ENCODE measurements at places on chromosomes 1 and 21.
A peak's percentile ranks its signal among the peaks of the same experiment; 100 is the strongest.

DNA sequence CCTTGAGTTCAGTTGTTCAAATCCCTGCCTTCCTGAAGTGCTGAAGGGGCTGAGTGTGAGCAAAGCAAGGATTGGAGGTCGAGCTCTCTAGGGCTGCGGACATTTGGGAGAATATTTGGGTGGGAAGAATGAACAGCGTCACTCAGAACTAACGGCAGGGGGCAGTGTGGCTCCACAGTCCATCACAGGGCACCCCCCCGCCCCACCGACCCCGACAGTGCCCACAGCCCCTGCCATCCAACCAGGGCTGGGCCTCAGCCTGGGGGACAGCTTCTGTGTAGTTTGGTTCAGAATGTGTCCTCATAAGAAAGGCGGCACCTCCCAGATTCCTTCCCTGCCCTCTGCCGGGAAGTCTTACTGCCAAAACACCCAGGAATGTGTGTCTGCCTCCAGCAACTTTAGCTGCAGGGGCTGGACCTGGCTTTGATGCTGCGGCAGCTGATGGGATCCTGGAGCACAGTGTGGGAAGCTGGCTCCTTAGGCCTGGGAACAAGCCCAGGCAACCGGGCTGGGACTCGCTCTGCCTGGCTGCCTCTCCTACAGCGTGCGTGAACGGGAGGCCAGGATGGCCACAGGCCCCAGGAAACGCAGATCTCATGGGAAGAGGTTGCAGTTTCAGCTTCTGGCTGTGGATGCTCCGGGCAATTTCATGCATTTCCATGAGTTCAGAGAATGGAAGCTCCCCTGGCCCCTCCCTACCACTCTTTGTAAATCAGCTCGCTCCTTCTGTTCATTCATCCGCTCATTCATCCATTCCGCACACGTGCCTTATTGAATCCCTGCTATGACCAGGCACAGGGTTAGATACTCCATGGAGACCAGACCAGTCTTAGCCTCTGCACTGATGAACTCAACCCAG is 104.9 kb upstream of the TMPRSS2 start:
- peak; percentile 67 for DNase-seq

DNA sequence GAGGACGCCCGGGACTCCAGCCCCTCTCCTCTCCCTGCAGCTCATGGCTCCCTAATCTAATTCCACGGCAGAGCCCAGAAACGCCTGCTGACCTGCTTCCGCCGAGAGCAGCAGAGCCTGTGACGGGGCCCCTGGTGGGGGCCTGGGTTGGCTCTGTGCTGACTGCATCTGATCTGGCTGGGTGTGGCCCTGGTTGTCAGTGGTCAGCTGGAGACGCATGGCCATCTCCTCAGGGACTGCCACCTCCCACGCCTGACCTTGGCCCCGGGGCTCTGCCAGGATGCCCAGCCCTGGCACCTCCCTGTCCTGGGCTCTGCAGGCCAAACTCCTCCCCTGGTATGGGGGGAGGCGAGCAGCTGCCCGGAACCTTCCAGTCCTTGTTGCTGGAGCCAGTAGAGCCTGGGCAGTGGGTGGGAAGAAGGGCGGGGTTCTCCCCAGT is 1.1 kb upstream of the PLCH2 start:
- DNase-seq: no peak

DNA sequence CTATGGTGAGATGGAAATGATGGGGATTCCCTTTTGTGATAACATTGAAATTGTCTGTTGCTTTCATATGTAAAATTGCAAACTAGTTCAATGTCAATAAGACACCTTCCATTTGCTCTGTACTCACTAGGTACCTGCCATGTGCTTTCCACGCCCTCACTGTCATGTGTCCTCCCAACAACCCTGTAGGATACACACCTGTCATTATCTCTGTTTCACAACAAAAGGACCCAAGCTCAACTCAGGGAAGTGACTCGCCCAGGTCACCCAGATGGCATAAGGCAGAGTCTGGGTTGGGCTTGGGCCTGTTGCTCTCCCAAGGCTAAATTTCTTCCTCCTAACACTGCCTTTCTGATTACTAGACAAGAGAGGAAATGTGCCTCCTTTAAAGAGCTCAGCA is 45.3 kb upstream of the MCOLN3 start:
- no peak for DNase-seq

GRCh38 chr1:157193702-157194391 is 55.7 kb upstream of the ETV3 start:
- peak; percentile 63 for DNase-seq

DNA sequence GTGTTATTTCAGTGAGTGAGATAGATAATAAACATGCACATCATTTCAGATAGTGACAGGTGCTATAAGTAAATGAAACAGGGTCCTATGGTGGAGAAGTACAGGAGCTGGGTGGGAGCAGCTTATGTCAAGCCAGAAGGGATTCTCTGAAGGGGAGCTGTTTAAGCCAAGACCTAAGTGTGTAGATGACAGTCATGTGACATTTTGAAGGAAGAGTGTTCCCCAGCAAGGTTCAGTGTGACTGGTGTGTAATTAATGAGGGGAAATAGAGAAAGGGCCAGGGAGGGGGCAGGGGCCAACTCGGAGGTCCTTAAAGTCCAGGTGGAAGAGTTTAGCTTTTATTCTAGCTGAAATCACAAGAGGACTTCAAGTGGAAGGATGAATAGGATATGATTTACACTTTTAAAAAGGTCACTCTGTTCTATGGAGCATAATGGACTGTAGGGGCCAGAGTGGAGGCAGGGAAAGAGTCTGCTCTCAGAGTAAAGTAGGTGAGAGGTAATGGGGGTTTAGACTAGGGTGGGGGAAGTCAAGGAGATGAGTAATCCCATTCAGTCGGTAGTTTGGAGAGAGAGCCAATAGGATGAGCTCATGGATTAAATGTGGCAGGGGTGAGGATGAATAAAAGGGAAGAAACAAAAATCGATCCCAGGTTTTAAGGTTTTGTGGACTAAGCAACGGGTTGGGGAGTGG is 243.1 kb downstream of the CACNA1E start:
- DNase-seq: no peak

GRCh38 chr1:164755690-164756089 is 196.7 kb downstream of the PBX1 start:
- DNase-seq: no peak

DNA sequence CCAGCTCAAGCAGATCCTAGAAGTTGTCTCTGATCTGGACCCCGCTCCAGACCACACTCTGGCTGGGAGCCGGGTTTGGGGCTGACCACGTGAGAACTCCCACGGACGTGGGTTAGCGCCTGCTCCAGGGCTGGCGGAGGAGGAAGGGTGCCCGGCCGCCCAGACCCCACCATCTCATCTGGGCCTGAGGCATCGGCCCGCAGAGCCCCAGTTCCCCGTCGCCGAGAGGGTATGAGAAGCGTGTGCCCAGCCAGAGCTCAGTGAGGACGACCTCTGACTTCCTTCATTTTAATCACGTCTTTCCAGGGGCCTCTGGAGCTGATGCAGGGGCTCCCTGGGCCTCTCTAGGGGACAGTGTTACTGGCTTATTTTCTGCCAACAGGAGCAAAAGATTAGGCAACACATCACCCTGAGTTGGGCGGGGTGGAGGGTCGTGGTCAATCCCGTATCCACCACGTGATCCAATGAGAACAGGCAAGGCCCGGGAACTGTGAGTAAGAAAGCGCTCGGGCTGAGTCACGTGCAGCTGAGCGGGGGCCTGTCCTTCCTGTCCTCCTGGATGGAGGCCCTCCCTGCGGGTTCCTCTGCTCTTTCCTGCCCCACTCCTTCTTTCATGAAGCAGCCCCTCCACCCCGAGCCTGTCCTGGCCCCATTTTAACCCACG is 81.1 kb downstream of the SIK1 start:
- DNase-seq: no peak

DNA sequence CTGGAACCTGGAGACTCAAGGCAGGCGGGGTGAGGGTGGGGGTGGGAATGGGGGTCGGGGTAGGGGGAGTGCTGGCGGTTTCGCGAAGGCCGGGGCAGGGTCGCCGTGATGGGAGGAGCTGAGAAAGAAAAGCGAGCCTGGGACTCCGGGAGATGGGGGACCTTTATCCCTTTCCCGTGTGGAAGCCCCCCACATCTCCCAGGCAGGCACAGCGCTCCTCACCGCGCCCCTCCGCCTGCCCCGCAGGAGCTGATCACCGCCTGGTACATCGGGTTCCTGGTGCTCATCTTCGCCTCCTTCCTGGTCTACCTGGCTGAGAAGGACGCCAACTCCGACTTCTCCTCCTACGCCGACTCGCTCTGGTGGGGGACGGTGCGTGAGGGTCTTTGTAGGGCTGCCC is 35.5 kb downstream of the KCNQ4 start:
- DNase-seq: no peak

DNA sequence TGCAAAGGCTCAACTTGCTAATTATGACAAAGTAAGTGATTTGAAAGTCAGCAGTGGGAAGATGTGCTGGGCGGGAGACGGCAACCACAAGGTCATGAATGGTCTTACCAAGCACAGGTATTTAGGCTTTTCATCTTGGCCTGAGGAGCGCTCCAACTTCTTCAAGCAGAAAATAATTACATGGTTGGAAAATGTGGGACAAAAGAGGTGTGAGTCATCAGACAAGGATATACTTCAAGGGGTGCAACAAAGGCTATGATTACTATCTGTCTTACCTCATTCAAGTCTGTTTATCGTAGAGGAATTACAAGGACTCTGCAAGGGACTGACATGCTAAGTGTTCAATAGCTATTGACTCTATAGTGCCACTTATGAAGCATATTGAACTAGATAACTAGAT is 2005.7 kb downstream of the MRPL39 start:
- no peak for DNase-seq

GRCh38 chr1:36297062-36297461 is 9.1 kb upstream of the SH3D21 start:
- no peak for DNase-seq

DNA sequence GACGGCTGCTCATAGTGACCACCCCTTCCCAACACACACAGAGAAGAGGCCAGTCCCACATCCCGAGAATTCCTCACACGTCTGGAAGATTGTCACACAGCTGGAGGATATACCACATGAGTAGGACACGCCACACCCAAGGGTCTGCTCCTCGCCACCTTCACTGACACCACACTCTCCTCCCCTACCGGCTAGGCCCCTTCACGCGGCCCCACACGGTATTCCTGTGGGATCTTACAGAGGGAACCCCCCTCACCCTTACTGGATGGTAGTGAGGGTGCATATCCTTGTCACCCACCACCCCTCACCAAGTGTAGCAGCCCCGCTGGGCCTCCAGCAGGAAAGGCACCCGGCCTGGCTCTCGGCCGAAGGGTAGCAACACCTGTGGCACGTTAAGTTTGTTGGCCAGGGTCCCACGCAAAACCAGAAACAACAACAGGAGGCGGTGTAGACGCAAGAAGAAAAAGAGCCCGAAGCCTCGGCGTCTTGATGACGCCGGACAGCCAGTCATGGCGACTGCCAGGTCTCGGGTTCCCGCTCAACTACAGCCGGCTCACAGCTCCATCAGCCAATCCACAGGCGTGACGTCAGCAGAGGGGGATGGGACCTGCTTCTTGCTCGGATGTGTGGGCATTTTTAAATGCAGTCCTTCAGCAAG is at the start of gene NUP210L:
Gene NUP210L (minus strand): TSS at position 540 of the 658 bp plus-strand sequence.
- DNase-seq: no peak

- no peak for DNase-seq
Measured at GRCh38 chr21:36773117-36773516, 74.2 kb downstream of the SIM2 start.

DNA sequence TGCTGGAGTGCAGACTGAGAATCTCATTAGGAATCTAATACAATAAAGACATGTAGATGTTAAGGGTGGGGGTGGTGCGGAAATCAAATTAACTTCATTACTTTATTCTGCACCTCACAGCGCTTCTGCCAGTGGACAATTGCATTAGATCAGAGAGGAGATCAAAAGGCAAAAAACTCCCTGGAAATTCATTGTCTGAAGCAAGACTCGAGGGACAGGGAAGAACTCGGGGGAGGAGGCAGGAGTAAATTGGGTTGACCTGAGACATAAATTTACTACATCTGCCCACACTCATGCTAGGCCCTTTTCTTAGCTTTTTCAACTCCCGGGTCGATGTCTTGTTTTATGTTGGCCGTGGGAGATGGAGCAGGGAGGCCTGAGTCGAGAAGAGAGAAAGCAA is 315.4 kb downstream of the SPATA17 start:
- DNase-seq: no peak

DNA sequence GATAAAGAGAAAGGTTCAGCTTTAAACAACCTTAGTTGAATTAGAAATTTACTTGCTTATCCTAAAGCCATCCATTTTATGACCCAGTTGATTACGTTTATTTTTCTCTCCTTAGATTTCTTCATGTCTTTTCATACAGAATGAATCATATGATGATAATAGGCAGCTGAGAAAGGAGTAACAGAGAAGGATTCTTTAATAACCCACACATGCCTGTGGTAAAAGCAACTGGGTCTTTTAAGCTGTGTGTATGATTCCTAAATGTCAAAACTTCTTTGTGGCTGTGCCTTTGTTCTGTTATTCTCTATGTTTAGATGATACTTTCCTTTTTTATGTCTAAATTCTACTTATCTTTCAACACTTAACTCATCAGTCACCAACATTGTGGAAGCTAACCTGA is 626.5 kb downstream of the NCAM2 start:
- DNase-seq: no peak

- no peak for DNase-seq
Measured at GRCh38 chr1:52727114-52727586, 897 bp downstream of the ZYG11B start.

- DNase-seq: no peak
Measured at GRCh38 chr1:26998429-26999300, 5.2 kb downstream of the TRNP1 start.

DNA sequence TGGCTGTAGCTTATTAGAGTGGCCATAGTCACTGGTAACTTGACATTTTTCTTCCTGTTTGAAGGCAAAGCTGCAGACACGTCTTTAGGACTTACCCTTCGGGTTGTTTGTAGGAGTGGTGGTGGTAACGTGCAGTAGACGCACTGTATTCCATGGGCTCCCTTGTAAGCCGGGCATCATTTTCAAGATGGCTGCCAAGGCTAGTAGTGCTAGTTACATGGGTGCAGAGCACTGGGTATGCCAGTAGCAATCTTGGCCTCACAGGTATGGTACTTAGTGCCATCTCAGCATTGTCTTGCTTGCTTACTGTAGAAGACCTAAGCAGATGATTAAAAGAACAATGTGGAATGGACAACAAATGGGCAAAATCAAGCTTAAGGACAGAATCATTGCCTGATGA is 1.9 kb downstream of the YBX1 start:
- DNase-seq: no peak

DNA sequence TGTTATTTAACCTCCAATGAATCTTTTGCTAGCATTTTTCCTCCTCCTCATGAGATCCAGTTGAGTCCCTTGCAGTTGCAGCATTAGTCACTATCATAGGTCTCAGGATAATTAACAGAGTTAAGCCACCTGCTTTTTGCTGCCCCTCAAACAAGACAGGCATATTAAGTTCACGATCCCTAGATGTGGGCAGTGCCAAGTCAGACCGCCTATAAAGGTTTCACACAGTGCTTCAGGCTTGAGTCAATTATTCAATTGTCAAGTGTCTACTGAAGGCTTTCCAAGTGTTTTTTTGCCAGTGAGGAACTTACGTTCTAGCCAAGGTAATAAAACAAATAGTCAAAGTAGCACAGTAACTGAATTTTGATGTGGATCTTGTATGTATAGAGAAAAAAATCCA is 175.0 kb downstream of the DAB1 start:
- DNase-seq: no peak
